ENCODE measurements at places on chromosomes 6 and 20.

GRCh38 chr6:21131406-21131805 lies 462.1 kb upstream of the SOX4 start:
- DNase-seq = no peak

DNA sequence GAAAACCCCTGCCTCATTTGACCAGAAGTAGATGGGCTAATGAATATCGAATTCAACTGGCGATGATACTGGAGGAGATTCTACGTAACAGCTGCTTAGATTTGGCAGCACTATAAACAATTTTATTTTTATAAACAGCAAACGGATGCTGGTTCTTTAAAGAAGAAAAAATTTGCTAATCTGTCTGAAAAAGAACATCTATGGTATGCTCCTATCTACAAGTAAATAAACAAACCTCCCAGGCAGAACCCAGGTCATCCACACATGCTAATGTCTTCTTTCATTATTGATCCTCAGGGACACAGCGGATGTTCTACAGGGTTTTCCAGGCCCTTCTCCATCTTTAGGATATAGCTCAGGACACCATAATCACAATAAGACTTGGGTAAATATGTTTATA lies 291.3 kb downstream of the ALDH8A1 start:
- DNase-seq = no peak

DNA sequence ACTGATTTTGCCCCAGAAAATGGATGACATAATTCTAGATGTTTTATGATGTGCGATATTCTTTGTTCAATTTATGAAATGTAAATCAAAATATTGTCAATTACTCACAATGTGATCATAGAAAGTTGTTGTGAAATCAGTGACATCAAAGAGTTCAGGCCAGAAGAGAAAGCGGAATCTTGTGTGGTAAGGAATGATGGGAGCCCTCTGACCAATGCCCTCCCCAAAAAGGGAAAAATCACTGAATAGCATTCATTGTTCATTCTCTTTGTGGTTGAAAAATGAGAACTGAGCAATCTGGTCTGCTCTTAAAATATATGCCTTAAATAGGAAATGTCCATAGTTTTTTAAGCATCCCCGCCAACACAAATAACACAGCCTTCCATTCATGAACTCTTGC lies 247.1 kb upstream of the GRIK2 start:
- no peak for DNase-seq

DNA sequence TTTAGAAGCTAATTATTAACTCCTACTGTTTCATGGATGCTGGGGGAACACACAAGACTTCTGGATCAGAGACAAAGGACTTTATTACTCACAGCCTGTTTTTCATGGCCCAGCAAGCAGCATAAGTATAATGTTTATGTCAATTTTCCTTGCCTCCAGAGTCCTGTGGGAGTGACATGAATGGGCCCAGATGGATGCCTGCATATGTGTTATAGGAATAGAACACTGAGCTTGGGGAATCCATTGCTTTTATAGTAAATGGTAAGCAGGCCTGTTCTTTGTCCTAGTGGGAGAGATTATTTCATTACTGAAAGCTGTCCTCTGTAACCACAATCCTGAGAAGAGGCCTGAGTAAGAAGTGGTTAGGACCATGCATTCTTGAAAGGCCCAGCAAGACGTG lies 25.6 kb downstream of the BLTP3A start:
- no peak for DNase-seq

DNA sequence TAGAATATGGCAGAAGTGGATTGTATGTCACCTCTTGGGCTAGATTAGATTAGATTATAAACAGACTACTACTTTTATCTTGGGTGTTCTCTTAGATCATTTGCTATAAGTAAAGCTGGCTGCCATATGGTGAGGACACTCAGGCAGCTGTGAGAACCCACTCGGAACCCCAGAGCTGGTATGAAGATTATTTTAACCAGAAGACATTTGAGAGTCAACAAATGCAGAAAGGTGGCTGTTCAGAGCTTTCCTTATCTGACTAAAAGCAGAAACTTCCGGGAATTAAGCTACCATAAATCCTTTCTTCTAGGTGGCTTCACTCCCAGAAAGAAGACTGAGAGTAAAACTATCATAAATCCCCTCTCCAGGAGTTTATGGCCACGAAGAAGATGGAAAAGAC lies 91.9 kb downstream of the RNGTT start:
- no peak for DNase-seq

DNA sequence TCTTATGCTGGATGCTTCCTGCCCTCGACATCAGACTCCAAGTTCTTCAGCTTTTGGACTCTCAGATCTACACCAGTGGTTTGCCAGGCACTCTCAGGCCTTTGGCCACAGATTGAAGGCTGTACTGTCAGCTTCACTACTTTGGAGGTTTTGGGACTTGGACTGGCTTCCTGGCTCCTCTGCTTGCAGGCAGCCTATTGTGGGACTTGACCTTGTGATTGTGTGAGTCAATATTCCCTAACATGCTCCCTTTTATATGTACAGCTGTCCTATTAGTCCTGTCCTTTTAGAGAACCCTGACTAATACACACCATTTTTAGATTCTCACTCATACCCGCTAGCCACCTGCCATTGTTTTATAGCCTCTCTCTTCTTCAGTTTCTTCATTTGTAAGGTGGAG lies 382.1 kb upstream of the TSHZ2 start:
- no peak for DNase-seq

DNA sequence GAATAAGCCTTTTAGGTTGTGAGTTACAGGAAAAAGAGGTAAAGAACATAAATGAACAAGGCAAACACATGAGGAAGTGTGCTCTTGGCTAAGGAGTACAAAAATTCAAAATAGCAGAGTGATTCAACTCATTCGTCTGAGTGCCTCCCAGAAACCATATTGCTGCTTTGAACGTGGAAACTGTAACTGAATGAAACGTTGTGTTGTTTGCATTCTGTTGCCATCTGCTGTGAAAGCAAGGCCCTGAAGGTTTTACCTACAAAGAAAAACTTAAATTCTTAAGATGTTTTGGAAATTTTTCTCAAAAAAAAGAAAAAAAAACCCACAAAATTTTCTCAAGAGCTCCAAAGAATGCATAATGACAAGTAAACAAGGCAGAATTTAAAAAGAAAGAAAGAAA lies 375.4 kb upstream of the HS3ST5 start:
- no peak for DNase-seq

- DNase-seq = no peak
These were observed 7.9 kb downstream of the ZNF76 start for GRCh38 chr6:35267446-35267845.
